ENCODE measurements at places on chromosomes 3 and 15. TPM values are rescaled to one million over a fixed set of nuclear protein-coding genes. Genes with fewer than 3 reads are reported as not detected.

The LRTM1 gene
- total RNA-seq: not detected

The EAF1 gene
- 33.4 TPM for total RNA-seq

The EFCAB12 gene
- total RNA-seq: 13.7 TPM

The PRR20G gene
- 9.1 TPM for total RNA-seq

The KBTBD13 gene
- total RNA-seq: 3.4 TPM

The EPHB3 gene
- 2.0 TPM for total RNA-seq

The PIGBOS1 gene
- total RNA-seq: 12.9 TPM

GRCh38 chr3:122004107-122004506 lies 17.9 kb downstream of the ILDR1 start:
- DNase-seq: no peak
- H3K27me3 ChIP-seq: no peaks in the 10 kb centered on the region
- no peak overlapping the region for H3K4me3 ChIP-seq
- H3K36me3 ChIP-seq: no peaks in the 10 kb centered on the region
- no peak overlapping the region for H3K27ac ChIP-seq

DNA sequence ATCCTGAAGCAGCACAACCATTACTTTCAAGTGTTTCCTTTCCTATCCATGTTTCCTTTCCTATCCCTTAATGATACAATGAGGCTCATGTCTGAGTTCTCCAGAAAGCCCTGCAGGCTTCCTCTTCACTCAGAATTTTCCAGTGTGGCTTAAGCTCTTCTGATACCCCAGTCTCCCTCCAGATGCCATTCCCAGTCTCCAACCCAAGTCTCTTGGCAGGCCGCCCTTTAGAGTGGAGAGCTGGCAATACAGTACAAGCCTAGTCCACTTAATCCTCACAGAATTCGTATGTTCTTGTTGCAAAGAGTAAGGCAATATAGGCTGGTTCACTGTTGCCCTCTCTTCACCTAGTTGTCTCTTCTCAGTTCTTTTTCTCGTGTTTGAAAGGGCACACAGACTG lies 503.9 kb upstream of the MDFIC2 start:
- H3K27ac ChIP-seq: no peak overlapping the region
- no peak overlapping the region for H3K4me3 ChIP-seq
- no peaks in the 10 kb centered on the region for H3K36me3 ChIP-seq
- H3K27me3 ChIP-seq: no peaks in the 10 kb centered on the region
- DNase-seq: no peak

GRCh38 chr15:51736751-51737521 lies 519 bp downstream of the LYSMD2 start:
- peak overlapping the region; percentile 73 for H3K27ac ChIP-seq
- peaks cover 9% of the 10 kb centered on the region for H3K4me1 ChIP-seq
- peak overlapping the region; percentile 80 for H3K4me3 ChIP-seq
- peak; percentile 51 for DNase-seq
- no peaks in the 10 kb centered on the region for H3K27me3 ChIP-seq
- H3K36me3 ChIP-seq: no peaks in the 10 kb centered on the region

DNA sequence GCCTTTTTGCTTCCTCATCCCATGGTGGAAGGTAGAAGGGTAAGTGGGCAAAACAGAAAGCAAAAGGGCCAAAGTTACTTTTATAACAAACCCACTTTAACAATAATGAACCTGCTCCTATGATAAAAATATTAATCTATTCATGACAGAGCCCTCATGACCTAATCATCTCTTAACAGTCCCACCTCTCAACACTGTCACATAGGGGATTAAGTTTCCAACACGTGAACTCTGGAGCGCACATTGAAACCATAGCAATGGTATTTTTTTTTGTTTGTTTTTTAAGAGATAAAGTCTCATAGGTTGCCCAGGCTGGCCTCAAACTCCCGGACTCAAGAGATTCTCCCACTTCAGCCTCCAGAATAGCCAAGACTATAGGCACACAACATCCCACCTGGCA lies 30.7 kb downstream of the KATNBL1 start:
- H3K27me3 ChIP-seq: no peaks in the 10 kb centered on the region
- H3K27ac ChIP-seq: no peak overlapping the region
- H3K4me3 ChIP-seq: no peak overlapping the region

DNA sequence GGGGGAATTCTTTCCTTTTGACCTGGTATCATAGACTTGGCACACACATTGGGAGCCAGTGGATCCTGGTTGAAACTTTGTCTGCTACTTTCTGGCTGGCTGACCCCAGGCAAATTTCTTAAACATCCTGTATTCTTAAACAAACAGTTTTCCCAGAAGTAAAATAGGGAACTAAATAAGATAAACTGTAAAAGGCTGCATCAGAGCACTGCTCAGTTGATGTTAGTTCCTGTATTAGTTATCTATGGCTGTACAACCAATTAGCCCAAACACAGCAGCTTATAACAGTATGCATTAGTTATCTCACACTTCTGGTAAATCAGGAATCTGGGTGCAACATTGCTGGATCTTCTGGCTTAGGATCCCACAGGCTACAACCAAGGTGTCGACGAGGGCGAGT lies 73.1 kb upstream of the SLCO3A1 start:
- H3K36me3 ChIP-seq: no peaks in the 10 kb centered on the region
- no peaks in the 10 kb centered on the region for H3K27me3 ChIP-seq
- no peak overlapping the region for H3K4me3 ChIP-seq
- DNase-seq: no peak

DNA sequence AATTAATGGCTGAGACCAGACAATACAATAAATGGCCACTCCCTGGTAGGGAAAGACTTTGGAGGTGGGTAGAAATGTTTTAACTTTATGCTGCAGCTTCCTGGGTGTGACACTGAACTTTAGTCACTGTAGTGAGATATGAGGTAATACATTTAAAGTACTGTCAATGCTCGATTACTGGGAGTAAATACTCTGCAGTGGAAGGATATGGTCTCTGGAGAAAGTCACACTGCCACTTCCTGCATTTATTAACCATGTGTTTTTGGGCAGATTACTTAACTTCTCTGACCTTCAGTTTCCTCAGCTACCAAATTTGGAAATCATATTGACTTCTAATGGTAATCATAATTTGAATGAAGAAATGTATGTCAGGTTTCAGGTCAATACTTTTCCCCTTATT lies 317.1 kb upstream of the TGFBR2 start:
- peaks cover 9% of the 10 kb centered on the region for H3K4me1 ChIP-seq
- H3K27me3 ChIP-seq: no peaks in the 10 kb centered on the region
- H3K4me3 ChIP-seq: no peak overlapping the region
- no peak overlapping the region for H3K27ac ChIP-seq
- DNase-seq: no peak

- H3K36me3 ChIP-seq: no peaks in the 10 kb centered on the region
- peaks cover 7% of the 10 kb centered on the region for H3K4me1 ChIP-seq
- H3K27me3 ChIP-seq: no peaks in the 10 kb centered on the region
- DNase-seq: no peak
- H3K27ac ChIP-seq: no peak overlapping the region
These were observed 516.7 kb downstream of the FOXP1 start for GRCh38 chr3:71066849-71067261.

- H3K36me3 ChIP-seq: no peaks in the 10 kb centered on the region
- no peak for DNase-seq
- H3K27me3 ChIP-seq: no peaks in the 10 kb centered on the region
- H3K4me1 ChIP-seq: no peaks in the 10 kb centered on the region
- no peak overlapping the region for H3K27ac ChIP-seq
- H3K4me3 ChIP-seq: no peak overlapping the region
These were observed 20.9 kb upstream of the ABHD17C start for GRCh38 chr15:80674245-80674614.

DNA sequence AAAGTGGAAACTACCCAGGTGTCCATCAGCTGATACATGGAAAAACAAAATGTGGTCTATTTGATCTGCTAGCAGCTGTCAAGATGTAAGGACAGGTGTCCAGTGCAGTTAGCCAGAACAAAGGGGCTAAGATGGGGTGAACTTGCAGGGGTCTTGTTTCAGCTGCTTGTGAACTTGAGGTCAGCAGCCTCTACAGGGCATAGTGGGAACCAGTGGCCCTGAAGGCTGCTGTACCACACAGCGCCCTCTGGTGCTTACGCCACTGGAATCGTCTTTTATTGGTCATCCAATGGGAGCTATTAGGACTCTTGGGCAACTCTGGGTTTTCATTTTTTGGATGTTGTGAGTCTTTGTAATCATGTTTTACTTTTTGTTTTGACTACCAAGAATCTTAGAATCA lies 62.2 kb upstream of the CTSH start:
- DNase-seq: peak; percentile 56
- H3K4me3 ChIP-seq: no peak overlapping the region
- H3K36me3 ChIP-seq: no peaks in the 10 kb centered on the region
- H3K27me3 ChIP-seq: no peaks in the 10 kb centered on the region

GRCh38 chr3:130900959-130901358 lies 7.1 kb downstream of the ATP2C1 start:
- H3K27me3 ChIP-seq: no peaks in the 10 kb centered on the region
- H3K4me3 ChIP-seq: no peak overlapping the region
- DNase-seq: no peak

DNA sequence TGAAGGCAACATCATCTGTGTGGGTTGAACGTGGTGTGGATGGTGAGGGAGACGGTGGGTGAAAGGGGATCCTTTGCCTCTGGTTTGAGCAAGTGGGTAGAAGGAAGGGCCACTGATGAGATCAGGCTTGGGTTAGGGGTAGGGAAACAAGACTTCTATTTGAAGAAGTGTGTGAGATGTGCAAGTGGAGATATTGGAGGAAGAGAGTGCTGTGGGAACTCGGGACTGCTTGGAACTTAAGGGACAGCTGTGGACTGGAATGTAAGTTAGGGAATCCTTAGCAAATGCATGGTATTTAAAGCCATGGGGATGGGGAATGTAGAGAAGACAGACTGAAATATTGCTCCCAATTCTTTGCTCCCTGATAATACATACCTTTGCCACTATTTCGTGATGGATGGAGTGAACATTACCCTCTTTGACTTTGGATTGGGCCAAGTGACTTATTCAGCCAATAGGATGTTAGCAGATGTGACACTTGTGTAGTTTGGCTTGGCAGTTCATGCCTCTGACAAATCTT lies 30.2 kb upstream of the AMOTL2 start:
- H3K36me3 ChIP-seq: no peaks in the 10 kb centered on the region
- peaks cover 13% of the 10 kb centered on the region for H3K4me1 ChIP-seq
- H3K27me3 ChIP-seq: no peaks in the 10 kb centered on the region
- H3K27ac ChIP-seq: no peak overlapping the region

DNA sequence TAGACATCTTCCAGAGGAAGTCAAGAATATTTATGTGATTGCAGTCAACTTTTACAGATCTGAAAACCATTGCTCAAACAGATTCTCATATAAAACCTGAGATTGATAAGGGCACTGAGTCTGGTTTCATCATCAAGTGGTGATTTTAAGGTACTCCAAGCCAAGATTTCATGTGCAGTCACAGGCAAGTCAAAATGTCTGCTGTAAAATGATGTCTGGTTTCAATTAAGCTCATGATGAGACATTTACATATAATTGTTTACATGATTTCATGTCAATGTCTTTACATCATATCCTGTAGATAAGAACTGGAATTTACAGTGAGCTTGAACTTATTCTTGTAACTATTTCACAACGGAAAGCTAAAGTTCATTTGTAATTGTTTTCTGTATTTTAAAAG lies 1215.5 kb downstream of the ROBO2 start:
- H3K27me3 ChIP-seq: no peaks in the 10 kb centered on the region
- H3K4me1 ChIP-seq: no peaks in the 10 kb centered on the region
- no peak overlapping the region for H3K4me3 ChIP-seq
- no peak for DNase-seq

- peak overlapping the region; percentile 86 for H3K27ac ChIP-seq
- no peaks in the 10 kb centered on the region for H3K27me3 ChIP-seq
- H3K4me3 ChIP-seq: no peak overlapping the region
- H3K4me1 ChIP-seq: peaks cover 36% of the 10 kb centered on the region
- DNase-seq: no peak
These were observed 178.1 kb downstream of the KLHL25 start for GRCh38 chr15:85616549-85617110.

DNA sequence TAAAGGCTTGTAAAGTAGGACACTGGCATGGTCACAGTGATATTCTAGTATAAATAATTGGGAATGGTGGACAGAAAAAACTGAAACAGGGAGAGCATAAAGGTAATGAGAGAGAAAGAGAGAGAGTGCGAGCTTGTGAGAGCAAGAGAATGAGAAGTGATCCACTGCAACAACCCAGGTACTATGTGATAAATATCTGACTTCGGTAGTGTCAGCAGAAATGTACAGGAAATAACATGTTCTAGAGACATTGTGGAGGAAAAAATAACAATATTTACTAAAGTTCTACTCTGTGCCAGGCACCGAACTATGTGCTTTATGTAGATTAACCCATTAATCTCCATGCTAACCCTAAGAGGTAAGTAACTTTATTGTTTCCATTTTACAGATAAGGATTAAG lies 425.9 kb downstream of the ZBTB20 start:
- no peak for DNase-seq
- H3K4me3 ChIP-seq: no peak overlapping the region
- H3K27ac ChIP-seq: no peak overlapping the region
- no peaks in the 10 kb centered on the region for H3K27me3 ChIP-seq
- peaks cover 3% of the 10 kb centered on the region for H3K4me1 ChIP-seq
- H3K36me3 ChIP-seq: no peaks in the 10 kb centered on the region

DNA sequence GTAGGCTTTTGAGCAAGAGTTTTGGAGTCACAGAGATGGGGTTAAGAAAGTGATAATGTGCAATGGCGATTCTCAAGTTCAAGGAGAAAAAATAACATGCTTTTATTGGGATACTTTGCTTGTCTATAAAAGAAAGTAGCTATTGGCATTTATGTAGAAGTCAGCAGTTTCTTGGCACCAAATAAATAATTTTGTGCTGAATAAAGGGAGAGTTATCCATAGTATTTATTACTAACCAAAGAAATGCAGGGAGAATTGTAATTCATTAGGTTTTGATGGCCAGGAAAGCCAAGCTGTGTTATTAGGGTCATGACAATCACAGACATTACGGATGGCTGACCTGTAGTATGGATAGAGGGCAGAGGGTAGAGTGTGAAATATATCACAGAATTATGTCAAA lies 33.1 kb downstream of the BTD start:
- no peaks in the 10 kb centered on the region for H3K27me3 ChIP-seq
- DNase-seq: no peak
- H3K4me3 ChIP-seq: no peak overlapping the region
- H3K27ac ChIP-seq: peak overlapping the region; percentile 82
- H3K4me1 ChIP-seq: peaks cover 48% of the 10 kb centered on the region

DNA sequence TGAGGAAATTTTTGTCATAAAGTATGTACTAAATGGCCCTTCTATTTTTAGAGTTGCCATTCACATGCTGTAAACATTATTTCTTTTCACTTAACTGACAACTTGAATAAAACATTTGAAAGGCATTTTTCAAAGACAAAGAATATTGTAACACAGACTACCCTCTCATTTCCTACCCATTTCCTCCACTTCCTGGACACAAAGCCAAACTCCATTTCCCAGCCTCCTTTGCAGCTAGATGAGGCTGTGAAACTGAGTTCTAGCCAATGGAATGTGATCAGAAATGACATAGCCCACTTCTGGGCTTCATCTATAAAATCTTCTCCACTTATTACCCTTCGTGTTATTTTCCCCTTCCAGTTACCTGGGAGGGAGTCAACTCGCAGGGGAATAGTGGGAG lies 288.9 kb upstream of the DPH6 start:
- DNase-seq: no peak
- no peaks in the 10 kb centered on the region for H3K27me3 ChIP-seq
- H3K4me1 ChIP-seq: no peaks in the 10 kb centered on the region
- H3K36me3 ChIP-seq: no peaks in the 10 kb centered on the region

GRCh38 chr3:47128137-47128536 lies 35.8 kb downstream of the SETD2 start:
- H3K27ac ChIP-seq: no peak overlapping the region
- no peaks in the 10 kb centered on the region for H3K36me3 ChIP-seq
- H3K4me1 ChIP-seq: no peaks in the 10 kb centered on the region
- no peak overlapping the region for H3K4me3 ChIP-seq
- no peaks in the 10 kb centered on the region for H3K27me3 ChIP-seq

Data from testis (tissue), 5 donors.